Suprapubic skin (tissue), 4 donors: ENCODE measurements at places on chromosomes 12 and 14.
A peak's percentile ranks its signal among the peaks of the same experiment; 100 is the strongest.

- DNase-seq: no peak
Measured at GRCh38 chr12:53320352-53321195, 836 bp downstream of the AAAS start.

DNA sequence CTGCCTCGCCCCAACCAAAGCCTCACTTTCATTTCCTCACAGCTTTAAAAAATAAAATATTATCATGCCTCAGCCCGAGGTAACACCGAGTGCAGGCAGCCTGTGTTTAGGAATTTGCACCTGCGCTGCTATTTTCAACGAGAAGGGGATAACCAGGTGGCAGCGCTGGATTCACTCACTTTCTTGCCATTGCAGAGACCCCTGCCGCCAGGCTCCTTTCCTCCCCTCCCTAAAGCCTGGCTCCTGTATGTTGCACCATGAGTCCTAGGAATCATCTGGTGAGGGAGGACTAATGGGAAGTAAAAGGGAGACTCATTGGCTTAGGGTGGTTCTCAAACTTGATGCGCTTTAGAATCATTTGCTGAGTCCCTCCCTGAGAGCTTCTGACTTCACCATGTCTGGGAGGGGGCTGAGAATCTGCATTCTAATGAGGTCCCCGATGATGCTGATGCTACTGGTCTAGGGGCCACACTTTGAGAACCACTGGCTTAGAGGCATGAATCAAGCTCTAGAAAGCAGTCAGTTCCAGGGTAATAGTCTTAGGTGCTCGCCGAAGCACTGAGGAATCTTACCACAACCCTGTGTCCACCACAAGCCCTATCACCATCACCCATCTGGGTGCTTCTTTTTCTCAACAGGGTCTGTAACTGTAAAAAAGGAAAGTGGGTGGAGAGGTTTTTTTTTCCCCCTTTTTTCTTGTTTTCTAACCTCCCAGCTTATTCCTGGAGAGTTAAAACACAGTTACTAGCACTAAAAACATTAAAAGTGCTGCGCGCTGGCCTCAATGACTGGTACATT is 83.8 kb downstream of the SLC38A1 start:
- no peak for DNase-seq

DNA sequence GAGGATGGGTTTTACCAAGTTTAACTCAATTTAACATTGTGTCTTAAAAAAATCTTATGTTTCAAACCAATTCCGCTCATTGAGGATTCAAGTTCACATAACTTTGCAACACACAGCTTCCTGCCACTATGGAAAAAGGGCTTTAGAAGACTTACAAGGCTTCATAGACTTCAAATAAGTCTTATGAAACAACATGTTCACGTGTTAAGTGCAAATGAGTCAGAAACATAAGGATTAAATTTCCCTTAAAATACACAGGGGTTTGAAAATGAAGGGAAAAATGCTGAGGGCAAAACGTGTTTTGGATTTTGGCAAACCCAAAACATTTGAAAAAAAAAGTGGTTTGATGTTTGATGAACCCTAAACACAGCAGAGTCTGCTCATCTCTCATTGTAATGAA is 364.8 kb downstream of the BMP4 start:
- DNase-seq: no peak

DNA sequence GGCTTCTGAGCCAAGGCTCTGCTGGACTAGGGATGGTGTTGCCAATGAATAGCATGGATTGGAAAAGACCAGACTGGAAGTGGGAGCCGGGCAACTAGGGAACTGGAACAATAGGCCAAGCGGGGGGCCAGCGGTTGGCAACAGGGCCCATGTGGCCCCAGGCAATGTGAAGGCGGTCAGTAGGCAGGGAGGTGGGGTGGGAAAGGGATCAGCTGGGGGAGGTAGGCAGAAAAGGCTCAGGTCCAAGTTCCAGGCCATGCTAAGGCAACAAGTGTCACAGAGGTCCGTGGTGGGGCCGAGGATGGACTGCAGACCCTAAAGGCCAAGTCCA is 14.9 kb upstream of the MLXIP start:
- DNase-seq: no peak

GRCh38 chr12:6092784-6093722 is 31.4 kb downstream of the VWF start:
- peak; percentile 80 for DNase-seq

GRCh38 chr14:101435546-101435945 is 125.7 kb upstream of the DIO3 start:
- DNase-seq: no peak

DNA sequence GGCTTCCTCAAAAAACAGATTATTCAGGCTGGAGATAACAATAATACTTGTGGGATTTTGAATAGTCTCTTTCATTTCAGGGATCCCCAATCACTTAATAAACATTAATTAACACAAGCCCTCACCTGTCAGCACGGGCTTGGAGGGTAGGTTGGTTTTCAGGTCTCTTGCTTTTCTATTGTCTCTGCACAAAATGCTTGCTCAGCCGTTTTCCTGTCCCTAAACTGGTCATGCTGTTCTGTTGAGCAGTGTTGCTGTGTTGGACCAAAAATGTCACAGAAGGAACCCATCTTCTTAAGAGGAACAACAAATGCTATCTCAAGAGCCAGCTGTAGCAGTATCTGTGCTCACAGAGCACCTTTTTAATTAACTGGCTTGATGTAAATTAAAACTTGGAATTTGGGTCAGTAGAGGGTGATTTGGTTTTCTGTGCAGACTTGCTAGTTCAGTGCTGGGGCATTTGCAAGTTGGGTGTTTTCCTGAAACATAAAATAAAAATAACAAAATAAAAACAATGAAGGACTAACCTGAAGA is 231.8 kb upstream of the CRY1 start:
- DNase-seq: no peak

- DNase-seq: no peak
Measured at GRCh38 chr12:123958876-123959275, 13.8 kb downstream of the CCDC92 start.

- DNase-seq: no peak
Measured at GRCh38 chr12:59007620-59008019, 87.3 kb upstream of the LRIG3 start.

DNA sequence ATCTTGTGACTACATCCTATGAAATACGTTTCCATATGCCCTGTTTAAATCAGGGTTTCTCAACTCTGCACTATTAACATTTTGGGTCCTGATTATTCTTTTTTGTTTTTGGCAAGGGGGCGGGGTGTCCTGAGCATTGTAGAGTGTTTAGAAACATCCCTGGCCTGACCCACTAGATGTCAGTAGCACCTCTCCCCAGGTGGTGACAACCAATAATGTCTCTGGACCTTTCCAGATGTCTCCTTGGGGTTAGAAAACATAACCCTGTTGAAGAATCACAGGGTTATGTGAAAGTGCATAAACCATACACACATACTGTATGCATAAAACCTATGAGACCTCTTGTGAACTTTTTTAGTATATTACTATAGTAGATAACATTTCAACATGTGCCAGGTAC is 1.4 kb downstream of the ACAD10 start:
- DNase-seq: no peak

GRCh38 chr14:63897721-63898163 is 44.9 kb downstream of the SYNE2 start:
- no peak for DNase-seq

DNA sequence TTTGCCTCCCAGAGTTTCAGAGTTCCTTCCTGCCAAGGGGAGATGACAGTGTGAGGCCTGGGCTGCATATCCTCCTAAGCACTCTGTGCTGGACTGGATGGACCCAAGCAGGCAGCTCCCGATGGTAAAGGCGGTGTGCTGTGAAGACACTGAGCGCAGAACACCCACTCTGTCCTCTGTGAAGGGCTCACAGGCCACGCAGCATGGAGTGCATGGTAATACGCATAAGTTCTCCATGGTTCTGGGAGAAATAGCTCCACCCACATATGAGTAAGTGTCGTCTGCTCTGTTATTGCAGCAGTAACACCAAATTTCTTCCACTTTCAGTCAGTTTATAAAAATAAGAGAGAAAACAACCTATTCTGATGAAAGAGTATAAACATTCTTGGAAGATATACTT is 55.8 kb downstream of the TMEM30B start:
- no peak for DNase-seq

DNA sequence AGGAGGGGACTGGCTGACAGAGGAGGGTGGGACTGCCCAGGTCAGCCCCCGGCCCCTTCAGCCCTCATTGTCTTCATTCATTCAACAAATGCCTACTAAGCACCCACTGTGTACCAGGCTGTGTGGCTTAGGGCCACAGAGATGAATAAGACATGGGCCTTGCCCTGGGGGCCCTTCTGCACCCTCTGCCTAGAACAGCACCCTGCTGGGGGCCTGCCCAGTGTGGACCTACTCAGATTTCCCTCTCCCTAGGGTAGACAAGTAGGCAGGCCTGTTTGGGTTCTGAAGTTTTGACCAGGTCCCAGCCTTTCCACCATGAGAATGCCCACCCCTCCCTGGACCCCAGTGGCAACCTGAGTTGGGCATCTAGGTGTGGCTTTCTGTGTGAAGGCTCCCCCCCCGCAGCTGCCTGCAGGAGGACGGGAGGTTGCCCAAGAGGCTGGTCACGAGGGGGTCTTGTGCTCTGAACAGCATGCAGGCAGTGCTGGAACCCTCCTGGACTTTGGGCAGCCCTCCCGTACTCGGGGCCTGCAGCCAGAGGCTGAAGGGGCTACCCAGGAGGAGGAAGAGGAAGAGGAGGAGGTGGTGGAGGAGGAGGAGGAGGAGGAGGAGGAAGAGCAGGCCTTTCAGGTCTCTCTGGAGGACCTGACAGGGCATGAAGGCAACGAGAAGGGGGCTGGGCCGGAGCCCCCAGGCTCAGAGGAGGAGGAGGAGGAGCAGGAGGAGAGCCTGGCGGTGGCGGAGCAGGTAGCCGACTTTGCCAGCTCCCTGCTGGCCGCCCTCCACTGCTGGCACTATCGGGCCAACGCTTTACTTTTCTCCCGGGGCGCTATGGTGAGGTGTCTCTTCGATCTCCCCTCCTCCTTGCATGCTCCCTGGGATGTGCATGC is 33.4 kb downstream of the PLEKHG3 start:
- no peak for DNase-seq

- DNase-seq: no peak
Measured at GRCh38 chr14:68079941-68080697, 260.5 kb downstream of the RAD51B start.

DNA sequence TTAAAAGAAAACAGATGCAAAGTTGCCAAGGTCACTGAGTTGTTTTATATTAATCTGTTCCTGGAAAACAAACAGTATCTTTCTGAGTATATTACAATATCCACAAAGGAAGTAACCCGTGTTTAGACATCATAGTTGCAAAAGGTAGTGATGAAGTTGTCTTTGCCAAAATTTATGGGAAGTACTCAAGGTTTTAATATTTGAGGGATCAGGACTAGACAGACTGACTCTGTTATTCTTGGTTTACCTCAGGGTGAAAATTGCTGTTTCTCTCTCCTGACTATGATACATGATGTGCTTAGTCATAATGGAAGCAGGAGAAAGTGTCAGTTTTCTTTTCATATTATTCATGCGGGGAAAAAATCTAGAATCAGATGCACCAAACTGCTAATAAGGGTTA is 28.3 kb downstream of the TMEM233 start:
- DNase-seq: no peak

DNA sequence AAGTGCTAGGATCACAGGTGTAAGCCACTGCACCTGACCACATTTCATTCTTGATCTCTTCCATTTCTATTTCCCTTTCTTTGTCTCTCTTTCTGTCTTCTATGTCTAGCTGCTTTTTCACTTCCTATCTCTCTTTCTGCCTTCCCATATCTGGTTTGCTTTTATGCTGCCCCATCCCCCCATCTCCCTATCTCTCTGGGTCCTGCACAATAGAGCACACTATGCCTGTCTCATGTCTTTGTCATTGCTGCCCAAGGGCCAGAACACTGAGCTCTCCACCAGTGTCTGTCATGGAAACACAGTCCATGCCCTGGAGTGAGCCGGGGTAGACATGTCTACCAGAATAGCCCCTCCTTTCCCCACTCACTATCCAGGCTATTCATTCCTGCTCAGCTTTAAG is 12.3 kb upstream of the RARG start:
- no peak for DNase-seq

DNA sequence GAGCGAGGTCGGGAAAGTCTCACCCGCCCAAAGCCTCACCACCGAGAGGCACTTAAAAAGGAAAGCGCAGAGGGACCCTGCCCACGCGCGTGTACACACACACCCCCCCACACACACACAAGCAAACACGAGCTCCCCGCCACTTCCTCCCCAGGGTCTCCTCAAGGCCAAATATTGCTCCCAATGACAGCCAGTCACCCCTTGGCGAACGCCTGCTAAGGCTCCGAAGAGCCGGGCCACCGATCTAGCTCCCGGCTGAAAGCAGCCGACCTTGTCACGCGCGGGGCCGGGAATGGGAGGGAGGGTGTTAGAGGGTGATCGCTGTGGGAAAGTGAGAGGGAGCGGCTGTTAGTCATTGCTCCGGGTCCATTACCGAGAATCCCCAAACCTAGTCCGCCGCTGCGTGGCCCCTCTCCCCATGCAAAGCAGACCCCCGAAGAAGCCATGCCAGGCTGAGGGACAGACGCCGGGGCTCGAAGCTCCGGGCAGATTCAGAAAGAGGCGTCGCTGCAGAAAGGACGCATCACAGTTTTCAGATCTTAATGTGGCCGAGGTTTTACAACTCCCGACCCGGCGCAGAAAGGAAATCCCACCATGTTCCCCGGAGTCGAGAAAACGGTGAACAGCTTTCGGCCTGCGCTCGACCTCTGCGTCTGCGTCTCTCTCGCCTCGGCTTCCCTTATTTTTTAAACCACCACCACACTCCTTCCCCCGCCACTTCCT is 2.6 kb downstream of the BMP4 start:
- no peak for DNase-seq

DNA sequence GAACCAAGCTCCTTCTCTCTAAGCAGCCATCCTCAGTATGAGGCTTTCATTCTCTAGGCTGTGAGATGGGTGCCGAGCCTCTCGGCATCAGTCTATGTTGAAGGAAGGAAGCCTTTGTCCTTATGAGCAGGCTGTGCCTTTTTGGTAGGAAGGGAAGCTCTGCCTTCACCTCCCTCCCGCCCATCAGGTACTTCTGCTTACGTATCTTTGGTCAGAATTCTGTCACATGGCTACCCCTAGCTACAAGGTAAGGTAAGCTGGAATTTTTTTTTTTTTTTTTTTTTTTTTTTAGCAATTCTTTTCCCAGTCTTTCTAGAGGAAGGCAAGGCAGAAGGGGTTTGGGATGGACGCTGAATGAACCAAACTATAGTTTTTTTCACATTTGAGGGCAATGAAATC is 16.9 kb downstream of the BATF start:
- DNase-seq: no peak
